ENCODE measurements at places on chromosomes 12 and 14.

- DNase-seq, result no peak
Measured at GRCh38 chr12:1811281-1811947, 9.0 kb upstream of the LRTM2 start.

DNA sequence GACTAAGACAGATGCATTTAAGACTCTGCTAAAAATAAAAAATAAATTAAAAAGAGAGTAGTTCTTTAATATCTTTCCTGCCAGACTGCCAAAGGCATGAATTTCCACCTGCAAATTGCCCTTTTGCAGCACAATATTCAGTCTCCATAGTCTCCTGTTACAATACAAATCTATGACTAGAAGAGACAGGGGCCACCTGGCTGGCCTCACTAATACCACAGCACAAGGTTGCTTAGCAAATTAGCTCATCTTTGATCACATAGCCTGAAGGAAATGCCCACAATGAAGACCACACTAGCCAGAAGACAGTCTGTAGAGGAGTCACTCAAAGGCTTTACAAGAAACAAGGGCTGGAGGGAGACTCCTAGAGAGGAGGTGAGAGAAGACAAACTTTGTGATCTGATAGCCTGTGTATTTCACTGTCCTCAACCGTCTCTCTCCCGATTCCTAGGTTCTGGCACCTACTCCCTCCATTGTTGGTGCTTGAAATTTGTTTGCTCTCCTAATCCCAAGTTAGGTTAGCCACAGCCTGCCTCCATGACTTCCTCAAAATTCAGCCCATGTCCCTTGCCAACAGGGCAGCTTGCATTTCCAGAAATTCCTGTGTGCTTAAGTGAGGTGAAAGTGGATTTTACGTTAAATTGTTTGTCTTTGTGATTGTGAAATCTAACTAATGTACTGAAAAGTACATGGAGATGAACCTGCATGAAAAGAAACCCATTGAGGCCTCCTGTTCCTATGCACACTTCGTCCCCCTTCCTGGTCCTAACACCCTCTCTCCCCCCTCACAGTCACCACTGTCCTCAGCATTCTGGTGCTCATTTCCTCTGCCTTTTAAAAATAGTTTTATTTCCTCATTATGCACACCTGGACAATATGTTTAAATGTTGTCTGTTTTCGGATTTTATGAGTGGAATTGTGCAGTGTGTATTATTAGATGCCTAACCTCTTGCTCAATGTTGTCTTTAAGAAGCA, 88.7 kb upstream of the PLXNC1 start:
- DNase-seq, result no peak

GRCh38 chr12:57089271-57090245, 644 bp downstream of the NAB2 start:
- DNase-seq, result peak; percentile 60

GRCh38 chr12:80802652-80803400, 86.1 kb downstream of the MYF5 start:
- no peak for DNase-seq

GRCh38 chr14:95265106-95266094, 54.3 kb downstream of the CLMN start:
- no peak for DNase-seq

DNA sequence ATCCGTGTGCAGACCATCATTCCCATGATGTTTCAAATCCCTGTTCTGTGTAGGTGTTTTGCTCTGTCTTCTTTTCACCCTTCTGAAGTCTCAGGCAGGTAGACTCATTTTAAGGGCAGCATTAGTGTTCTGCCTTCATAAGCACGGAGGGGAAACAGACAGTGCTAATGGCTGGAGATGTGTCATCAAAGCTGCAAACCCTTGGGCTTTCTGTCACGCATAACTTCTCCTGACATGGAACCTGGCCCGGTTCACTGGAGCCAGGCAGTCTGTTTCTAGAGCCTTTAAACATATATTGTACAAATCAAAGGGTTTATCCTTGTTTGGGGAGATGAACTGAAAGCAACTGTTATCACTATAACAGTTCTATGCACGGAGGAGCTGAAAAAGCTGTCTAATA, 141.4 kb downstream of the TMEM132D start:
- no peak for DNase-seq

- DNase-seq, result no peak
Measured at GRCh38 chr14:54777395-54777794, 125.2 kb downstream of the GCH1 start.

GRCh38 chr12:109120095-109120494, 3.7 kb downstream of the ACACB start:
- no peak for DNase-seq

- no peak for DNase-seq
Measured at GRCh38 chr14:106141242-106142220, 615.1 kb downstream of the TMEM121 start.

- no peak for DNase-seq
Measured at GRCh38 chr12:21662122-21662792, 4.6 kb upstream of the LDHB start.

DNA sequence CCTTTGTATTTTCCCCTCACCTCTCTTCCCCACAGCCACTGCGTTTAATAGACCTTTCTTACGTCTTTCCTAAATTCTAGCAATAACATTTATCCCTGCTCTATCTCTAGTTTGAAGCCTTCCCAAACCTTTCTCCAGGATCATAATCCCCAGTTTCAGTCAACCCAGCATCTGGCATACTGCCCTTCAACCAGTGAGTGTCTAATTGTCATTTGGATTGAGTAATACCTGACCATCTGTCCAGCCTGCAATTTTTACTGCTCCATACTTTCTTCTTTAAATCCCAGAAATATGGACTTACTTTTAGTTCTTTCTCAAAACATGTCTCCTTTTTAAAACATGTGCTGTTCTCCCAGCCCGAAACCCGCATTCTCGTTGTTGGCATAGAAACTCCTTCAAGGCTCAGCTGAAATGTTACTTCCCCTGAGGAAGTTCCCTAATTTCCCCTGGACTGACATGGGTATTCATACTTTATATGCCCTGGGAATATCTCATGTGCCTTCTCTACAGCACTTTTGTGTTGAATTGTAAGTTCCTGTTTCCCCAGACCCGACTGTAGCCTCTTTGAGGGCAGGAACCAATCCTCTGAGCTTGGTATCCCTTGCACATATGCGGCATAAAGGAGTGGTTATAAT, 65.1 kb upstream of the ETV6 start:
- DNase-seq, result no peak

DNA sequence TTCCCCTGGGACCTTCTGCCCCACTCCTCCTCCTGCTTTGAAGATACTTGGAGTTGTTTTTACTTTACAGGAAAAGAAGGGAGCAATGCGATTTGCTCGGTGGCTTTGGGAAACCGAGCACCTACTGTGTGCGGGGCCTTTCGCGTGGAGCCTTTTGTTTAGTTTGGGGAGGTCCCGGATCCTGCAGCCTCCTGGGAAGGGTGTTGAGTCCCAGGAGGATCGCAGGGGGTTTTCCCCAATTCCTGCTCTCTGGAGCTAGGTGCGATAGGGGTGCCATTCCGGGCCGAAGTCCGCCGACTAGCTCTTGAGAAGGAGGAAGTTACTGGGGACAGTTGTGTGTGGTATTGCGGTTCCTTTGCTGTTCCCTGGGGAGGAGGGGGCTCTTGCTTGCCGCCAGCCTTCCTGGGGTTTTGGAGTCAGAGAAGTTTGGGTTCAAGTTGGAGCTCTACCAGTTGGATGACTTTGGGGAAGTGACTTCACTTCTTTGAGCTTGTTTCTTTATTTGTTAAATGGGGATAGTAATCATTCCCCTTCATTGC, 1.1 kb downstream of the BRI3BP start:
- DNase-seq, result no peak

- no peak for DNase-seq
Measured at GRCh38 chr12:125983784-125984500, 918.7 kb downstream of the AACS start.

GRCh38 chr14:64763801-64764621, 59.8 kb downstream of the PLEKHG3 start:
- peak; percentile 59 for DNase-seq

DNA sequence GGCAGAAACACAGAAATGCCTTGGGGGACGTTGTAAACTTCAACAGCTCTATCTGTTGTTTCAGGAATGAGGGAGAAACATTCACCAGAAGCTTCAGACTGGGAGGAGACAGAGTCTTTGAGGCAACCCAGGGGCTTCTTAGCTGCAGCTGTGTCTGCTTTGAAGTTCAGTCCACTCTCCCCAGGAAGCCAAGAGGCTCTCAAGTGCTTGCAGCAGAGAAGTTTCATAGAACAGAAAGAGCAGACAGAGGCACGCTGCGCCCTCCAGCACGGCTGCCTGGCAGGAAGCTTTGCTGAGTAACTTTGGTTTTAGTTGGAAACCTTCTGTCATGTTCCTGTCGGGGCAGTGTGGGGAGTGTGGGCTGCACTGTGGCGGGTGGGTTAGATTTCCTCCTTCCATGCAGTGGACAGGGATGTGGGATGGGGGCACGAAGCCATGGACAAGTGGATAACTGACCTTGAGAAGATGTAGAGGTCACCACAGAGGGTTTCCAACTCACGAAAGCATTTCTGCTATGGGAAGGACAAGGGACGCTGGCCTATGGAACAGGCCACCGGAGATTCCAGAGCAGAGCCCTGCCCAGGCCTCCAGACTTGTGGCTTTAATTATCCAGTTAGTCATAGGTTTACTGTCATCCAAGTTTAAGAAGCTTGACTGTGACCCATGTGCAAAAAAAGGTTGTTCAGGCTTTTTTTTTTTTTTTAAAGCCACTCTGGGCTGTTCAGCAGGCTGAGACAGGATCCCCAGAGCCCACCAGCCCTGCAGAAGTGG, 107.7 kb downstream of the ARF6 start:
- no peak for DNase-seq

DNA sequence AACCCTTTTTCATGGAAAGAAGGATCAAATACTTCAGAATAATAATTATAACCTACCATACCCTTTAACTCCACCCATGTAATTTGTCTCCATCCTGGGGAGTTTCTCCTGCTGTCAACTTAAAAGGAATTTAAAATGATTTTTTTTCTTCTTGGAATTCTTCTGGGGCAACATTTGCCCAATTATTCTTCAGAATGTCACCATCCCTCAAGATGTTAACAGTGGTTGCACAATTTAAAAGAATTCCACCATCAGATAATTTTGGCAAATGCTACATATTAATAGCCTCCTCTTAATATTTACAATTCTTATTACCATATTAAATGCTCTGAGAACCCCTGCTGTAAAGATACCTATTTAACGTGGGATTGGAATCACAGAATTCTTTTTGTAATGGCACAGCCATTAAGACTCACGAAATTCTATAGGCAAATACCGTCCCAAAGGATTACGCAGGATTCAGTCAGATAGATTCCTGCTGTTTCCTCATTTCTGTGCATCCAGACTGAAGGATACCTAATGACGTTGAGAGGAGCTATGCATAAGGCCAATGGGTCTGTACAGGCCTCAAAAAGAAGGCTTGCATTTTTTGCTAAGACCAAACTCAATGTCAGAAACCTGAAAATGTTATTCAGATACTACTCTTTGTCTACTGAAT, 177.5 kb downstream of the DAD1 start:
- no peak for DNase-seq

GRCh38 chr12:59023861-59024424, 103.6 kb upstream of the LRIG3 start:
- DNase-seq, result no peak

- no peak for DNase-seq
Measured at GRCh38 chr12:6570264-6570887, 2.3 kb upstream of the NOP2 start.

- DNase-seq, result no peak
Measured at GRCh38 chr12:118866346-118866745, 115.0 kb upstream of the SRRM4 start.

DNA sequence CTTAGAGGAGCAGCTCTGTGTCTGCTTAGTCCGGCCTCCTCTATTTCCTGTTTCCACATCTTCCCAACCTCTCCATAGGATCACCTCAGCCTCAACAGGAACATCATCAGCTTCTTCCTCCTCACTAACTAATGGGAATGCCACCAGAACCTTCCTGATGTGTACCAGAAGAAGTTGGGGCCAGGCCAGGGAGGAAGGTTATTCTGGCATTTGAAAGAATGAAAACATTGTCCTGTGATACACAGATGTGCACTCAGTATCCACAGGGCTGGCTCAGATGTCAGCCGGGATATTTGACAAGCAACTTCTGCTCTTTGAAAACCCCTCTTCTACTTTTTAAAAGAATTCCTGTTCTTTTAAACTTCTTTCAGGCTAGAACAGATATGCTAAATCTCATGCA, 63.6 kb downstream of the TMEM30B start:
- no peak for DNase-seq

GRCh38 chr12:115511986-115512711, 765.3 kb downstream of the MED13L start:
- no peak for DNase-seq

DNA sequence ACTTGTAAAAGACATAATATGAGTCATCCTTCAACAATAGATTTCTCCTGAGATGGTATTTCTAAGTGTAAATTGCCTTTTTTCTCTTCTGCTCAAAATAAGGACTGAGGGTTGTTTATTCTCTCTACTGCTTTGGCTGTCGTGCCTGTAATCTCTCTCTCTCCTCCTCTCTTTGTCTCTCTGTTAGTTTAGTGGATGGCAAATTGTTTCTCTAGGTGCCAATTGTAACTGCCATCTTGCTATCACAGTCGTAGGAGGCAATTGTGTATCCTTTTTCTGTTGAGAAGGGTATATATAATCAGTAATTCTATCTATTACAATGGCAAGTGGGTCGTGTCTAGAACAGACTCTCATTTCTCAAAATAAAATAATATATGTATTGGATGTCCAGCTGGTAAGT, 545.0 kb upstream of the FBXO33 start:
- DNase-seq, result no peak

DNA sequence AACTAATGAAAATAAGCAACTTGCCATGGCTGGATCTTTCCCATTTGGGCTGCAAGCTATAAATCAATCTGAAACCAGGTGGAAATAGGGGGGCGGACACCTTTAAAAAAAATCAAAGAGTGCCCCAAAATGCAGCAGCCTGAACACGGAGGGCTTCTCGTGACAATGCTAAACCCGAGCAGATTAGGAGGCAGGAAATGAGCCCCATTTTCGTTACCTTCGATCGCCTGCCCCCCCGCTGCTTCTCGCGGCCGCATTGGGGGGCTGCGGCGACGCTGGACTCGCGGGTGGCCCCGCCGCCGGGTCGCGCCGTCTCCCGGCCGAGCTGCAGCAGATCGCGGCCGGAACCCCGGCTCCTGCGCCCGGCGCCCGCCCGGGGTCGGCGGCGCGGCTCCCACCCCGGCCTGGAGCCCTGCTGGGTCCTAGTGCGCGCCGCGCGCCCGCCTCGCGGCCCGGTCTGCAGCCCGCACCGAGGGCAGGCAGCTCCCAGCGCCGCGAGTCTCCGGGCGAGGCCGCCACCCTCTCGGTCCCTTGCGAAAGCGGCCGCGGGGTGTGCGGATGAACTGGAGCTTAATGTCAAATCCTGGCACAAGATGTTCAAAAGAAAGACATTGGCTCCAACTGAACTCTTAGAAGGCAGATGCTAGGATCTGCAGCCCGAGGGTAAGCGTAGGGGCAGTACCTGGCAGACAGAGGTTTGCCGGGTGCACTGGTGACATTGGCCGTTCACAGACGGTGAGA, 201.9 kb upstream of the FOXN3 start:
- peak; percentile 60 for DNase-seq

Data from caudate nucleus (tissue), 63 donors.